ENCODE measurements at places on chromosomes 12 and 14.

- H3K27me3 ChIP-seq = no peaks in the 10 kb centered on the region
- no peak overlapping the region for H3K4me3 ChIP-seq
- peaks cover 56% of the 10 kb centered on the region for H3K4me1 ChIP-seq
- no peaks in the 10 kb centered on the region for H3K36me3 ChIP-seq
- H3K27ac ChIP-seq = peak overlapping the region; percentile 77
Observed at GRCh38 chr14:61526405-61527312, 168.7 kb upstream of the HIF1A start.

DNA sequence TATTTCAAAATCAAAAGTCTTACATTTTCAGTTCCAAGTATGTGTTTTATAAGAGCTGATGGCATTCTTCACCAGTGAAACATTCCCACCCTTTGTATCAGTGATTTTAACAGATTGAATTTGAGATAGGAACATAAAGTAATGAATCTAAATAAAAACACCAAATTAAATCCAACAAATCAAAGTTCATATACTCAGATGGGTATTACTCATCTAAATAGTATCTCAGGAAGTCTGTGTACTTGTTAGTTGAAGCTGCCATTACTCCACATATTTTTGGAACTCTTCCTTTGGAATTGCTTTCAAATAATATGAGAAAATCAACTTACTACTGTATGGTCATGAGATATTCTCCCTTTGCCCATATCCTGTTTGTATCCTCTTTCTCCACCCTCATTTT, 89.1 kb downstream of the MIA2 start:
- no peak overlapping the region for H3K27ac ChIP-seq
- no peaks in the 10 kb centered on the region for H3K4me1 ChIP-seq
- peaks cover 22% of the 10 kb centered on the region for H3K36me3 ChIP-seq

- no peak overlapping the region for H3K4me3 ChIP-seq
- DNase-seq = no peak
- peaks cover 3% of the 10 kb centered on the region for H3K4me1 ChIP-seq
- H3K27me3 ChIP-seq = no peaks in the 10 kb centered on the region
- no peaks in the 10 kb centered on the region for H3K36me3 ChIP-seq
Observed at GRCh38 chr12:54229624-54230212, 40.9 kb upstream of the SMUG1 start.

- H3K4me1 ChIP-seq = peaks cover 7% of the 10 kb centered on the region
- no peaks in the 10 kb centered on the region for H3K27me3 ChIP-seq
- H3K36me3 ChIP-seq = no peaks in the 10 kb centered on the region
- H3K27ac ChIP-seq = no peak overlapping the region
- no peak for DNase-seq
Observed at GRCh38 chr14:103161054-103161397, 37.8 kb downstream of the TNFAIP2 start.

GRCh38 chr12:12804432-12804886, 8.7 kb upstream of the DDX47 start:
- no peak overlapping the region for H3K4me3 ChIP-seq
- H3K4me1 ChIP-seq = peaks cover 23% of the 10 kb centered on the region
- DNase-seq = no peak
- H3K36me3 ChIP-seq = no peaks in the 10 kb centered on the region
- H3K27ac ChIP-seq = no peak overlapping the region

- peaks cover 19% of the 10 kb centered on the region for H3K27me3 ChIP-seq
- H3K4me1 ChIP-seq = no peaks in the 10 kb centered on the region
- no peak for DNase-seq
Observed at GRCh38 chr12:131853832-131854797, 25.9 kb downstream of the MMP17 start.

DNA sequence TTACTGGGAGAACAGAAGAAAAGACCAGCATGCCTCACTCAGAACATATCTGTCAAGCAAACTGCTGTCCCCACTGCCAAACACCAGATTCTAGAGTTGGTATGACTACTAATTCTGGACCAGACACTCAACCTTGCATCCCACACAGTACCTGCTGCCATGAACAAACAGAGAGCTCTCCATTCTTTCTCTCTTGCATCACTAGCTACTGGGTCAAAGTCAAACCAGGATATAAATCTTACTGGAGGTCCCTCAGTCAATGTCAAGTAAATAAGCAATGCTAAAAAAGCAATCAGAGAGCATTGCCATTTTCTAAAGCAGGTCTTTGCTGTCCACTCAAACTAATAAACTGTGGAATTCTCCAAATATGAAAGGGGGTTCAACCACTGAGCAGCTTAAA, 452.4 kb upstream of the SEL1L start:
- no peak overlapping the region for H3K27ac ChIP-seq
- H3K27me3 ChIP-seq = no peaks in the 10 kb centered on the region
- DNase-seq = no peak

DNA sequence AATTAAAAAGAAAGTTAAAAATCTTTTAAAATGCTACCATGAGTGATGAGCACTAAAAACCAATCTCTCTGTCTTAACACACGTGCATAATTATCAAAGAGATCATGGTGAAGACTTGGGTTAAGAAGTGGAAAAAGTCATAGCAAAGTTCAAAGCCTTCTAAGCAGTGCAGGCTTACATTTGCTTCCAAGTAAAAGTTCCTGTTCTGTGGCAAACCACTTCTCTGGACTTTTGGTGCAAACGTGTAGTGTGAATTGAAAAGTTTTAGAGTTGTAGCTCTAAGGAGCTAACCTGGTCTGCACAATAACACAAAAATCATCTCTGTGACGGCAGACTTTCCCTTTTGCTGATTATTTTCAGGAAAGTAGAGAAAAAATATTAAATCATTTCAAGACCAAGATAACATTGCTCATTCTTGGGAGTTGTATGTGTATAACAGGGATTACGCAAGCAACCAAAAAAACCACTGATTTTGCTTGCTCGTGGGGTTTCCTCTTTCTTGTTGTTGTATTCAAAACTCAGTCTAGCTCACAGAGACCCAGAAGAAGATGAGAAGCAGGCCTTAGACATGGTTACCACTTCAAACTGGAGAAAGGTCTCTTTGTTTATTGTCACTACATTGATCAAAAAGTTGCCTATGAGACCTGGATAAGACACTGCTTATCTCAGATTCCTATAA, 2.3 kb upstream of the GLIPR1 start:
- H3K27me3 ChIP-seq = no peaks in the 10 kb centered on the region
- H3K36me3 ChIP-seq = no peaks in the 10 kb centered on the region
- no peak overlapping the region for H3K4me3 ChIP-seq
- no peak for DNase-seq

- no peaks in the 10 kb centered on the region for H3K27me3 ChIP-seq
- DNase-seq = no peak
- no peak overlapping the region for H3K4me3 ChIP-seq
- peaks cover 5% of the 10 kb centered on the region for H3K4me1 ChIP-seq
- H3K27ac ChIP-seq = no peak overlapping the region
- H3K36me3 ChIP-seq = no peaks in the 10 kb centered on the region
Observed at GRCh38 chr12:11545484-11546330, 103.8 kb upstream of the ETV6 start.

DNA sequence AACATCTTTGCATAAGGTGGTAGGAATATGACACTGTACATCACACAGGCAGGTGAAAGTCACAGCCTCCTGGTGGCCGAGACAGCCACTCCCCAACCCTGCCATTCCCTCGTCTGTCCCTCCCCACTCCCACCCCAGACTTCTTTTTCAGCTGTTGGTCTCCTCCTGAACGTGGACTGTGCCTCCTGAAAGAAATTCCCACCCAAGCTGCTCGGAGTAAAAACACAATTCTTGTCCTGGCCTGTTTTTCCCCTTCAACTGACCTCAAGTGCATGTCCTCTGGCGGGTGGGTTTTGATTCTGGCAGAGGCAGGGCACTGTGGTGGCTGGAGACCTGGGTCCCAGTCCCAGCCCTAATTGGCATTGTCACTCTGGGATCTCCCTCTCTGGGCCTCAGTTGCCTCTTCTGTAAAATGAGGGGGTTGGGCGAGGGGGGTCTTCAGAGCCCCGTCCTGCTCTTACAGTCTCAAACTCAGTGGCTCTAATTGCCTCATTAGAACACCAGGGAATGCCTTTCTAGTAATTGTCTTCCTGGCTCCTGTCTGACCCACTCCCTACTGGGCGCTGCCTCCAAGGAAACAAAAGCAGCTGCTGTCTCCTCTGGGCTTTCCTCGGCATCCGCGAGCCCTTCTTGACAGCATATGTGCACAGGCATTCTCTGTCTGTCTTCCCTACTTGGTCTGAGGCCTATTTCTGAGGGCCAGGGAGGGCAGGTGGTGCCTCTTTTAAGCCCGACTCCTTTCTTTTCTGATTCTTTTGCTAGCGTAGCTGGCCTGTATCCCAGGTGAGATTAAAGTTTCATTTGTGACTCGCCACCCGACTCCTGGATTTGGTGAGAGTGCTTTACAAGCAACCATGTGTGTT, 186.6 kb upstream of the RMST start:
- H3K4me1 ChIP-seq = no peaks in the 10 kb centered on the region
- H3K36me3 ChIP-seq = no peaks in the 10 kb centered on the region
- no peak for DNase-seq
- no peak overlapping the region for H3K4me3 ChIP-seq
- peaks cover 7% of the 10 kb centered on the region for H3K27me3 ChIP-seq

- H3K27me3 ChIP-seq = no peaks in the 10 kb centered on the region
- DNase-seq = no peak
- H3K27ac ChIP-seq = no peak overlapping the region
- no peaks in the 10 kb centered on the region for H3K36me3 ChIP-seq
- H3K4me3 ChIP-seq = no peak overlapping the region
- peaks cover 95% of the 10 kb centered on the region for H3K4me1 ChIP-seq
Observed at GRCh38 chr12:2376908-2377657, 324.3 kb downstream of the CACNA1C start.

DNA sequence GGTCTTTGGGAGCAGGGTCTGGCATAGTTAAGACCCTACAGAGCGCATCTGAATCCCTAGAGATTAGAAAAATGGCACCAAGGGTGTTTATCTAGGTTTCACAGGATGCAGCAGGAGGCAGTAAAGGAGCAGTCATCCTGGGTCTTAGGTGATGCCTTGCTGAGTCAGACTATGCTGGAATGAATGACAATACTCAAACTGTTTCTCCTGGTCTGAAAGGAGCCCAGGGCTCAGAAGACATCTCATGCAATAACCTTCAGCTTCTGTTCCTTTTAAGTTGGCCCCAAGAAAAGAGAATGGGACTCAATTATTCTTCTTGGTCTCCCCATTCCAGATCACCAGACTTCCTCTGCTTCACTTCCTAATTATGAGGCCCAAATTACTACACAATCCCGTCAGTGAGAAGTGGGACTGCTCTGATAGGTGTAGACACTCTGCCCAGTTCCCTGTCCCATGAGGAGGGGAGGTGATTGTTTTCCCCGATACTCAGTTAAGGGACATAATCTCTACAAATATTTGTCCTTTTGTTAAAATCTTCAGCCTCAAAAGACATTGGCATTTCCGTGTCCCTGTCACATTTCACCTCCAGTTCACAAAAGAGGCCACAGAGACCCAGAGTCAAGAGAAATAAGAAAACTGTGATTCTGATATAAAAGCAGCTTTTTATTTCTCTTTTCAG, 14.8 kb upstream of the APOF start:
- H3K4me3 ChIP-seq = no peak overlapping the region
- DNase-seq = no peak
- H3K27ac ChIP-seq = no peak overlapping the region
- no peaks in the 10 kb centered on the region for H3K36me3 ChIP-seq

DNA sequence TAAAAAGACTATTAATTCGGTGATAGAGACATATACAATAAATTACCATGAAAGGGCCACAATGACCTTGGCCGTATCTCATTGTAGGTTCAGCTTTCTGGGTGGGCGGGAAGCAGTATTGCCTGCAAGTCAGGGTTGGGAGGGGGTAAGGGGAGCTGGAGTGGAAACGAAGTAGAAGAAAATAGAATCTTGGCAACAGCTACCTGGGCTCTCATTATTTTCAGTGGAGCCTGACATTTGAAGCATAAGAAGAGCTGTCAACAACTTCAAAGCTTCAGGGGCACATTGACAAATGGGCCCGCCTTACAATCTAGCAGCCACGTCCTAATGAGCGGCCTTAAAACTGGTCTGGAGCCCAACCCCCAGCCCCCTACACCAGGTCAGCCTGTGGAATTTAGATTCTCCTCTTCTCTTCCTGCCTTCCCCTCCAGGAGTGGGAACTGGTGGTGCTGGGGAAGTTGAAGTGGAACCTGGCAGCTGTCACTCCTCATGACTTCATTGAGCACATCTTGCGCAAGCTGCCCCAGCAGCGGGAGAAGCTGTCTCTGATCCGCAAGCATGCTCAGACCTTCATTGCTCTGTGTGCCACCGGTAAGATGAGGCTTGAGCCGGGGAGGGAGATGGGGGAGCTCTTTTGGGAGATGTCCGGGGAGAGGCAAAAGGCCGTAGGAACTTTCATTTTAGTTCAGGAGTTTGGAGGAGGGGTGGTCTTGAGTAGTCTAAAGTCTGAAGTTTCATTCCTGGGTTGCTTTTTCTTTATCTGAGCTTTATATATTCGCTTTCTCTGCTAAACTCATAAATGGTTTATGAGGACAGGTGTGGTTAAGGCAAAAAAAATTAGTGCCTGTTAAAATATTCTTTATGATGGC, 5.0 kb downstream of the CCND2 start:
- DNase-seq = peak; percentile 66
- H3K36me3 ChIP-seq = peaks cover 61% of the 10 kb centered on the region
- no peak overlapping the region for H3K4me3 ChIP-seq
- H3K27ac ChIP-seq = peak overlapping the region; percentile 96
- H3K27me3 ChIP-seq = peaks cover 31% of the 10 kb centered on the region
- peaks cover 63% of the 10 kb centered on the region for H3K4me1 ChIP-seq

GRCh38 chr14:92513204-92513965, at the start of gene RIN3:
TSS of gene RIN3 (plus strand) at chr14:92513781. CDS start at chr14:92513933, 152 bp downstream.
- H3K36me3 ChIP-seq = no peaks in the 10 kb centered on the region
- no peaks in the 10 kb centered on the region for H3K27me3 ChIP-seq
- peak within 1 kb of the TSS; percentile 72 for H3K4me3 ChIP-seq
- H3K4me1 ChIP-seq = peaks cover 66% of the 10 kb centered on the region
- peak; percentile 66 for DNase-seq
- H3K27ac ChIP-seq = peak within 1 kb of the TSS; percentile 80

GRCh38 chr14:72880164-72880563, 13.7 kb downstream of the DPF3 start:
- DNase-seq = no peak
- no peaks in the 10 kb centered on the region for H3K27me3 ChIP-seq
- peaks cover 68% of the 10 kb centered on the region for H3K4me1 ChIP-seq
- no peak overlapping the region for H3K4me3 ChIP-seq
- peaks cover 5% of the 10 kb centered on the region for H3K36me3 ChIP-seq
- H3K27ac ChIP-seq = no peak overlapping the region

GRCh38 chr14:95480887-95481226, 35.6 kb downstream of the SYNE3 start:
- no peaks in the 10 kb centered on the region for H3K27me3 ChIP-seq
- no peaks in the 10 kb centered on the region for H3K36me3 ChIP-seq
- peak overlapping the region; percentile 70 for H3K27ac ChIP-seq
- no peak for DNase-seq
